ENCODE measurements at places on chromosomes 3 and 15.

GRCh38 chr15:50697109-50697797, 10.7 kb upstream of the TRPM7 start:
- no peak for DNase-seq

- no peak for DNase-seq
These were observed 120.1 kb downstream of the LIPC start for GRCh38 chr15:58551764-58552504.

DNA sequence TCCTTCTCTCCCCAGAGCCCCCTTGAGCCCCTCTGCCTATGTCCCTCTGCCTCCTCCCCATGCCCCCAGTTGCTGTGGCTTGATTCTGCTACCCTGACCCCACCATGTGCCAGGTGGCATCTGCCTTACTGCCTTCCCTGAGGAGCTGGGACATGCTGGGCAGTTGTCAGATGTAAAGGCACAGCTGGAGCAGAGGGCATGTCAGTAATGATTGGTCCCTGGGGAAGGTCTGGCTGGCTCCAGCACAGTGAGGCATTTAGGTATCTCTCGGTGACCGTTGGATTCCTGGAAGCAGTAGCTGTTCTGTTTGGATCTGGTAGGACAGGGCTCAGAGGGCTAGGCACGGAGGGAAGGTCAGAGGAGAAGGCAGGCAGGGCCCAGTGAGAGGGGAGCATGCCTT, 3.5 kb upstream of the PPCDC start:
- no peak for DNase-seq

DNA sequence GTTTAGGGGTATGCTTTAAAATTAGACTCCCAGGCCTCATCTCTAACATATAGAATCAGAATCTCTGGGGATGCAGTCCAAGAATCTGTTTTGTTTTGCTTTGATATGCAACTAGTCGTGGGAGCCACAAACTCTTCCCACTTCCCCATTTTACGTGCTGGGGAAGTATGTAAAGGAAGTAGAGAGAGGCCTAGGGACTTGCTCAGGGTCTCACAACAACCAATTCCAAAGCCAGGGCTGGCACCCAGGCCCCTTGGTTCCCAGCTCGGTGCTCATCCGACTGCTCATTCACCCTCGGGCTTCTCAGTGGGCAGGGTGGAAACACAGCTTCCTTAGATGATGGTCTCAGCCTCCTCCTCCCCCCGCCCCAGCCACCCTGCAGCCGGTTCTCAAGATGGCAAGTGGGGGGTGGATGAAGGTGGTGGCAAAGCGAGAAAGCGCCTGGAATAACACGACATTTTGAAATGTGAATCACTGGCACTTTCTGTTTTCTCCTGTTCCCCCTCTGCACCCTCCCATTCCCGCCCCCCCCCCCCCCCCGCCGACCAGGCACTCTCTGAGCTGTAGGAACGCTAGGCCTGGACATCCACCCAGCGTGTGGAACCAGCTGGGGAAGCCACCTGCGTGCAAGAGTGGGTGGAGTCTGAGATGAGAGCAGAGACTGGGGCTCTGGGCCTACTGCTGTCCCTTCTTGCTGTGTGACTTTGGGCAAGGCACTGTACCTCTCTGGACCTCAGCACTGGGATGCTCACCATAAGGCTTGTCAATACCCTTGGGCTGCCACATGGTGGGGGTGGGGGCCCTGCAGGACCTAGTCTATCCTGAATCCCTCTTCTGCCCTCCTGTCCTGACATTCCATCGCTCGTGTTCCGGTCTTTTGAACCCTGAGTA, 214.5 kb downstream of the RPLP1 start:
- no peak for DNase-seq

DNA sequence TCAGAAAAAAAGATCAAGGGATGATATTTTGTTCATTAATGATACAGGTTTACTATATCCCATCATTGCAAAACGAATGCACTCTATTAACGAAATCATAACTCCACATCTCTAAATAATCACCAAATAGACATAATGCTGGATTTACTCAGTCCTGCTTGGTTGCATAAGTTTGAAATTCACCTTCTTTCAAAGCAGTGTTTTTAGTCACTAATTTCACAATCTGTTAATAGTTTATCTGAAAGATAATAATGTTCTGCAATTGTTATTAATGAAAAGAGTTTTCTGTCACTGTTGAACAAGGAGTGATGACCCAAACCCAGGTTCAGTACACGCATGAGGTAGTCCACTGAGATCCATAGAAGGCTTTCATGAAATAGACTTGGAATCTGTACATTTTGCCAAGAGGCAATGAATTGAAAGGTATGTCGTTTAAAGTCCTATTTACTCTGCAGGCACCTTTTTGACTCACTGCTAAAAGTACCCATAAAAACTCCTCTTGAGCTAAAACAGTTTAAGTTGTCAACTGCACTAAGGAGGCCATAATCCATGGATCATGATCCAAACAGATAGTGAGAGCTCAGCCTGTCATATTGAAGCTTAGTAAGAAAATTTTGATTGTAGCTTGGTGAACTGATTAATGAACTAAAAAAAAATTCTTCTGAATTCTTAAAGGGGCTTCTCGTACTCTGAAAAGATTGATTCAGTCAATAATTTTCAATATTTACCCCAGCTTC, 75.6 kb upstream of the MBNL1 start:
- DNase-seq, result no peak

DNA sequence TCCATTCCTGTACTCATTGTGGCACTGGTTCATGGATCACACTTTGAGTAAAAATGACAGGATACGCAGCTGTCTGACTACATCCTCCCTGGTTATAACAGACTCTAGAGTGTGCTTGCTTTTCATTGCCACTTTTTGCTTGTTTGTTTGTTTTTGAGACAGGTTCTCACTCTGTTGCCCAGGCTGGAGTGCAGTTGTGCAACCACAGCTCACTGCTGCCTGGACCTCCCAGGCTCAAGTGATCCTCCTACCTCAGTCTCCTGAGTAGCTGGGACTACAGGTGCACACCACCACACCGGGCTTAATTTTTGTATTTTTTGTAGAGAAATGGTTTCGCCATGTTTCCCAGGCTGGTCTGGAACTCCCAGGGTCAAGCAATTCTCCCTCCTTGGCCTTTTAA, 89.3 kb upstream of the ROBO2 start:
- DNase-seq, result no peak

DNA sequence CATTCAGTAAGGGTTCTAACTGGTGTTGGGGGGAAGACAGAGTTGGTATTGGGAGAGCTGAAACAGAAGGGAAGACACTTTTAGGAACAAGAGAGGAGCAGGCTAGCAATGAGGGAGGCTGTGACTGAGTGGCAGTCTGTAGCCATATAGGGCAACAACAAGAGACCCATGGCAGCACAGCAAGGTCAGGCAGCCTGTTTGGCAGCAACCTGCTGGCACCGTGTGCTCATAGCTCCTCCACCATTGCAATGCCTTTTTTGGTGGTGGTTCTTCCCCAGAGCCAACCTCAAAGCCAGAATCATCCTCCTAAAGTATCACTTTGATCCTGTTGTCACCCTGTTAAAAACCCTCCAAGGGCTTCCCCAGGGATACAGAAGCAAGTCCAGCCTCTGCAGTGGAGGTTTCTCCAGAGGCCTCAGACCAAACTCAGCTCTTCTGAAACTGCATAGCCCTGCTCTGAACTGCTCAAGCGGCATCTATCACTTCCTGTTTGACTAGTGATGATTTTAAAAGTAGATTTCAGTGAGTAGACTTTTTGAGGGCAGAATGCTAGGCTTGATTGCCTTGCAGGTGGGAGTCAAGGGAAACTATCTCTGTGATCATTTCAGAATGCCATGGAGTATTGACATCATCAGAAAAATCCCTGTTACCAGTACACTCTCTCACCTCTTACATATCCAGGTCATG, 176.9 kb downstream of the STAC start:
- DNase-seq, result no peak

GRCh38 chr3:85922374-85922773, 963.6 kb downstream of the CADM2 start:
- no peak for DNase-seq

DNA sequence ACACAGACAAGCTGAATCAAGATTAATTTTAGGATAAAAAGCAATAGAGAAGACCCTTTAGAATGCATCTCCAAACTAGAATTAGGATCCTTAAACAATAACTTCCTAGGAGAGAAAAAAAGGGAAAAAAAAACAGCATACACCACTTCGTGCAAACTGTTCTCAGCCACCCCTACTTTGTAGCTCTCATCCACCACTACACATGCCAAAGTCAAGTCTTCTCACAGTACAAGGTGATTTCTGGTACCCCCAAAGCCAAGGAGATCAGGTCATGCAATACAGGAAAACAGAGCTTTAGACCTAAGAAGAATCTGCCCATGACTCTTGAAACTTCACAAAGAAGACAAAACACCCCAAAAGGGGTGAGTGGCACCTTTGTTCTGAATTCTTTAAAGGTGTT, 166.9 kb downstream of the SUCNR1 start:
- no peak for DNase-seq

DNA sequence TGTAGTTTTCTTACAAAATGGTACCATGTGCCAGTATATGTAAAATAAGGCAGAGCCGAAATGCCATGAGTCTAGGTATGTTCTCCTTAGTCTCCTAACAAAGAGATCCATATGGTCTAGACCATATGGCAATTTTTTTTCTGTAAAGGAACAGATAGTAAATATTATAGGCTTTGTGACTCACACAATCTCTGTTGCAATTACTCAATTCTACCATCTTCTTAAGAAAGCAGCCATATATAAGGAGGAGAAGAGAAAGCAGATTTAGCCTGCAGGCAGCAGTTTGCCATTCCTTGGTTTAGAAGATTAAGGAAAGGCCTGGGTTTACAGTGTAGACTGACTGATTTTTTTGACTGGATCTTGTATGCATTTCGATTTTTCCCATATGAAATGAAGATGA, 16.3 kb upstream of the BBX start:
- DNase-seq, result no peak

DNA sequence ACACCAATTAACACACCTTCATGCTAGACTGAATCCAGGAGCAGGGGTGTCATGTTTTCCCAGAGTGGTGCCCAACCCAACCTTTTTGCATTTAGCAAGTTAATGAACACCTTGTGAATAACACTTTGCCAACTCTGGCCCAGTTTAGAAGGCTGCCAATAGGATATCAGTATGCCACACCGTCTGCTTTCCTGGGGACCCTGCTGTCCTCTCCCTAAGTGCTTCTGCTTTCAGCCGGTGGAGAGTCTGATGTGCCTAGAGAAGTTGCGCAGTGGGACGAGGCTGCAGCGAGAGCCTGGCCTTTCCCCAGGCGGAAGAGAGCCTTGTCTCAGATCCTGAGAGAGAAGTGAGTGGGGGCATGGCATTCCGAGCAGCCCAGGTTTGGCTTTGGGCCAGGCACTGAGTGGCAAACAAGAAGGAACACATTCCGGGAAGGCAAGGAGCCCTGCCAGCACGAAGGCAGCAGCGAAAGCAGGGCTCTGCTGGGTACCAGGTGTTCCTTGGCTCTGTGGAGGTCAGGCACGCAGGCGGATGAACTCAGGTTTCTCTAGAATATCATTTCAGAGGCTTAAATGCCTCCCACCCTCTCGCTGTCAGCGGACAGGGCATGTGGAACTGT, 36.9 kb downstream of the SENP8 start:
- DNase-seq, result no peak

GRCh38 chr3:8658306-8659212, 14.0 kb upstream of the SSUH2 start:
- no peak for DNase-seq

GRCh38 chr3:55620351-55621025, 133.4 kb upstream of the WNT5A start:
- DNase-seq, result no peak

- no peak for DNase-seq
These were observed 7.7 kb upstream of the FGD5 start for GRCh38 chr3:14810801-14811661.

DNA sequence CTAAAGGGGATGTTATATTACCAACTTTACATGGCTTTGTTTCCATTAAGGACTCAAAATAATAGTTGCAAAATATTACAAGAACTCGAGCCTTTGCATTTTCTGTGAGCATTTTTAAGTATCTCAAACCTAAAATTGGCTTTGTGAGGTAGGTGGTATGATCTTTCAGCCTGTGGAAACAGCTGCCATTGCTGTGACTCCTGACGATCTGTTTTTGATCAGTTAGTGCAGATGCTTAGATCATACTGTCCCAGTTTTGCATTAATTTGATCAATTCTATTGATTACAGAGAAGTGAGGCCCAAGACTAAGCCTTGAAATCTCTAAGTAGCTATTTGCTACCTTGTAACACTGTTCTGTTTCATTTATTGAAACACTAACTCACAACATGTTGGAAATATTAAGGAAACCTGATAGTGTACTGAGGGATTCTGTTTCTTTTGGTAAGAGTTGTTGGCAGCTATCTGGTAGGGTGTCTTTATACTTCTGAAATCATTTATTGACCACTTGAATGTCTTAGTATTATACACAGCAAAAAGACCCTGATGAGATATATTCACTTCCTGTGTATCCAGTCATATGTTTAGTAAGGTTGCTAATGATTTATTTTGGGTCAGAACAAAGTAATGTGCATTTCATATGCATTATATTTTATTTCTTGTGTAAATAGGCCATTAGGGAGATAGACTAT, 14.8 kb downstream of the SKIL start:
- no peak for DNase-seq

DNA sequence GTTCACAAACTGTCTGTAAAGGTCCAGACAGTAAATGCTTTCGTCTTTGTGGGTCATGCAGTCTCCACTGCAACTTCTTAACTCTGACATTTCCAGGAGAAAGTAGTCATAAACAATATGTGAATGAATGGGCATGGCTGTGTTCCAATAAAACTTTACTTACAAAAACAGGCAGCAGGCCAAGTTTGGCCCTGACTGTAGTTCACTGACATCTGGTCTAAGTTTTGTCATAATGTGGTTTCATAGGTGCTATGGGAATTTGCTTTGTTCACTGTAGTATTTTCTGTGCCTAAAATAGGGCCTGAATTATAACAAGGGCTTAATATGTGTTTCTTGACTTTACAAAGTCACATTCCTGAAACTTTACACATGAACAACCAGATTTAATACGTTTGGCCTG, 186.0 kb upstream of the KBTBD8 start:
- no peak for DNase-seq

GRCh38 chr3:26768068-26768651, 145.6 kb downstream of the LRRC3B start:
- no peak for DNase-seq

GRCh38 chr15:65409036-65409631, 13.6 kb downstream of the IGDCC4 start:
- DNase-seq, result no peak
